ENCODE measurements at places on chromosomes 6 and 20.

- no peak for DNase-seq
Measured at GRCh38 chr6:160477901-160478300, 129.7 kb downstream of the SLC22A3 start.

DNA sequence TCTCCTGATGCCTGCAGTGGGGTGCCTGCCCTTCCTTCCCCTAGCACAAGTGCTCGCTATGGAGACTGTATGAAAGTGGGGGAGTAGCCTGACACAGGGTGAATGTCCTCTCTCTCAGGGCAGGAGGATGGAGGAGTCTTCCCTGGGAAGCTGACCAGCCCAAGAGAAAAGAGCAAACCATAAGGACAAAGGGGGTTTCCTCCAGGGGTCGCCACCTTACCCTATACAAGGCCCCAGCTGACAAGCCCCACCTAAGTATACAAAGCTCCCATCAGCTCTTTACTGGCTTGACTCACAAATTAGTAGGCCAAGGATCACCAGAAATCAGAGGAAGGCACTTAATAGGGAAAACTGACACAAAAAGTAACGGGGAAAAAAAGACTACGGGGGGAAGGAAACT lies 54.1 kb downstream of the PLAGL1 start:
- no peak for DNase-seq

DNA sequence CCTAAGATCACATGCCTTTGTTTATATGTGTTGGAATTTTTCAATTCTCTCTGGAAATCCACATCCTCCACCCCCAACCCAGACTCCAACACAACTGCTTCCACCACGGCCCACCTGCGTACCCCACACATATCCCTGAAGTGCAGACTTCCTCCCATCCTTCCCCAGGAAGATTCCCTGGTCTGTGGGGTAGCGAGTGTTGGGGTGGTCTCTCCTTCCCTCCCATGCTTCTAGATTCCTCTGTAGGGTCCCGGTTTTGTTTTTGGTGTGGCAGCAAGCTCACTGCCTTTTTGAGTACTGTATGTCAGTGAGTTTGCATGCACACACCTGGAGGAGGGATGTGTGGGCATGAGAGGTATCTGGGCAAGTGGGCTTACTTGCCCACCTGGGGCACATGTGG lies 127.6 kb downstream of the MRPL14 start:
- no peak for DNase-seq

GRCh38 chr6:164216368-164216767 lies 801.9 kb downstream of the QKI start:
- no peak for DNase-seq

- no peak for DNase-seq
Measured at GRCh38 chr6:99092461-99092860, 144.7 kb upstream of the FBXL4 start.

DNA sequence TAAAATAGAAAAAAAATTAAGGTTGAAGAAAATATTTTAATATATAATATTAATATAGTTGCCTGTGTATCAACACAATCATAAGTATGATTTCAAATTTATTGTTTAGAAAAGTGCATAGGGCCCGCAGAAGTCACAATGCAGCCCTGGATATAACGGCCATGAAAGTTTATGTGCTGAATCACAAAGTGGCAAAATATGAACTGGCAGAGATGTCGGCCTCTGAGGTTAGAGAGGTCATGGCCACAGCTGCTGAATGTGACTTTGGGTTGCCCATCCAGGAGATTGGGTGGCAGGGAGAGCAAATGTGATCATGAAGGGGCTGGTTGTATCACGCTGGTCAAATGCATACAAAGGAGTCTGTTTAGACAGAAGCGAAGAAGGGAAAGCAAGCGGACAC lies 35.7 kb downstream of the COL11A2 start:
- DNase-seq = no peak

- no peak for DNase-seq
Measured at GRCh38 chr6:22764496-22764895, 195.1 kb downstream of the HDGFL1 start.

- DNase-seq = no peak
Measured at GRCh38 chr6:163490826-163491577, 76.5 kb downstream of the QKI start.

- DNase-seq = no peak
Measured at GRCh38 chr20:5316188-5317158, at the start of gene PROKR2. Gene PROKR2 (minus strand): TSS chr20:5316954. CDS start chr20:5314369, 2,585 bp downstream.

- DNase-seq = no peak
Measured at GRCh38 chr6:79672631-79673111, 41.5 kb downstream of the SH3BGRL2 start.

DNA sequence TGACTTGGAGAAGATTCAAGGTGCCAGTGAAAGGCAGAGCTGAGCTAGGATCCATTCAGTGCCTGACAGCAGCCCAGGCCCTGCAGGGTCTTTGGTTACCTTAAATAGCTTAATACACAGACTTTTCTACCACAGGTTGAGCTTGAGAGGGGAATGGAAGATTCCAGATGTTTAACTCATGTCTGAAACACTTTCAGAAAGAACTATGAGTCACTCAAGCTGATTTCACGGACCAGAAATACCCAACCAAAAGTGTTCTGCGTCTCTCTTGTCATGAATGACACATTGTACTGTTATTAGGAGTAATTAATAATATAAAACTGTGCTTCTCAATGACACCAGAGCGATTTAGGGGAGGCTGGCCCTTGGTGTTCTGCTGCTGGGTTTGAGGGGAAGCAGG lies 6.4 kb upstream of the PMEPA1 start:
- no peak for DNase-seq

GRCh38 chr6:107807196-107807811 lies 16.8 kb downstream of the SCML4 start:
- no peak for DNase-seq

GRCh38 chr20:64219202-64219601 lies 36.3 kb upstream of the PCMTD2 start:
- DNase-seq = no peak
